ENCODE measurements at places on chromosomes 11 and 22.

DNA sequence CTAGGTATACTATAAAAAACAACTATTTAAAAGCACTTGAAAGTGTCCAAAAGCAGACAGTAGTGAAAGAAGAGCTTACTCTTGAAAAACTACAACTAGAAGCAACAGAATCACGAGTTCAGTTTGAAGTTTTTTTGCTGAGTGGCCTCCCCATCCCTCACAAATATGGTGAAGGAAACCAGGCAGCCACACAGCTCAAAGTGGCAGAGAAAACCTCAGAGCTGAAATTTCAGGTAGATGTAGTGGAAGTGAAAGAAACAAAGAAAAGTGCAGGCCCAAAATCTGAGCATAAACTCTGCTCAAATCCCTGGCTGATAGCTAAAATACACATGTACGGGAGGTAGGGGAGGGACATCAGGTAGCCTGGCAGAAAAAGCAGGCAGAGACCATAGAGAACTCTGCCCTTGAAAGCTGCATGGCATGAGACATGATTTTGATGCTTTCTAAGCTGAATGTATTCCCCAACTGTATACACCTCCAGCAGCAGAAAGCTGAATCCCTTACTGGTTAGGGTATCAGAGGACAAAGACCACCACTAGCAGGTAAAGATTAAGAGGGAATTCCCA lies 12.1 kb downstream of the BTBD10 start:
- DNase-seq = no peak

DNA sequence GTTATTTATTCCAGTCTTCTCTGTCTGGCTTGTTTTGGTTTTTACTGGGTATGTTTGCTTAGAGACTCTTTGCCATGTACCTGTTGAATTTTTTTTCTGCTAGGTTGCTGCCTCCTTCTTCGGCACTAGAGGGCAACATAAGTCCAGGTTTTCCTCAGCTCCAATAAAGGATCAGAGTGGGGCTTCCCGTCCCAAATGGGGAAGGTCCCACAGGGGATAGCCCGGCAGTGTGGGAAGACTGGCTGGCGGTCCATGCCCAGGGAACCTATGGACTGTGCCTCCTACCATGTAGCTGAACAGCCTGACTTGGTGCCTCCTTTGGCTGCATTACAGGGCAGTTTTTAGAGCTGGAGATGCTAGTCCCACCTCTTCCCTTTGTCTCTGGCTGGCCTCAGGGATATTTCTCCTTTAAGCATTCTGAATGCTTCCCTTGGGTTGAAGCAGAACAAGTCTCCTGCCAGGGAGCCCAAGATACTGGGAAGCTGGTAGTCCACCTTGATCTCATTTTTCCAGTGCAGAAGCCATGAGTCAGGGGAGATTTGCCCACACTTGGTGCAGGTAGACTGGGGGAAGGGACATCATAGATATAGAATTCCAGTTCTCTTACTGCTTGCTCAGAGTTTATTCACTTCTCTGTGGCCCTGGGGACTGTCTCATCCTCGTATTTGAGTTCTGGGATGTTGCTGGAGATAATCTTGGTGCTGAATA lies 60.2 kb downstream of the BRD1 start:
- DNase-seq = peak; percentile 62

DNA sequence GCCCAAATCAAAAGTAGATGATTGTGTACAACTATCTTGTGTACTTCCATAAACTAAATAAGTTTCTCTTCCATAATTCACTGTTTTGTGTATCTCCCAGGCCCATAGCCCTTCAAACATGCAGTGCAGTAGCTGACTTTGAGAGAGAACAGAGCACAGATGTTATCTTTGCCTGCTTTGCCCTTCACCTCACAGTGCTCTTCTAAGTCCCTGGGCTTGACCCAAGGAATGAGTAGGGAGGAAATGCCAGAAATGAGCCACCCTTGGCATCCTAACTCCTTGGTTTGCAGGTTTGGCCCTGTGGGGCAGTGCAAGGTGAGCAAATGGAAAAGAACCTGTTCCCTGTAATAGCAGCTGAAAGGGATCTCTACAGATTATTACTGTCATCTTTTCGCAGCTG lies 79.2 kb downstream of the STIM1 start:
- DNase-seq = no peak

DNA sequence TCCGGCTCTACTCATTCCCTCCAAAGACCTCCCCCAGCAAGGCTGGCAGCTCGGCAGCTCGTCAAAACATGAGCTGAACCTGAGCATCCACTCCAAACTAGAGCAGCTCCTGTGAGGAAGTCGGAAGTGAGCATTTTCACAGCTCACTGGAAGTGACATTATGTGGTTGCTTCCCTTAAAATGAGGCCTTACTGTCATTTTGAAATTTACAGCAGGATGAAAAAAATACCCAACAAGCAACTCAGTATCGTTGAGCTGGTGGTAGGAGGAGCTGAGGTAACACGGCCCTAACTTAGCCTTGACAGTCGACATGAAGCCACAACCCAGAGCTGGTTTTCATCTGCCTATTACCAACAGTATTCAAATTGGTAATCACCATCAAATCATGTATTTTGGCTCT lies 38.0 kb upstream of the ARFGAP3 start:
- DNase-seq = no peak

- peak; percentile 51 for DNase-seq
Measured at GRCh38 chr11:63937713-63938478, 906 bp upstream of the NAA40 start.
